Activated T-cell treated with anti-CD3 and anti-CD28 coated beads, Interleukin-2, amount 50 U/mL, for 4 hours (primary cell): ENCODE measurements at places on chromosomes 6 and 20. TPM values are rescaled to one million over a fixed set of nuclear protein-coding genes. Genes with fewer than 3 reads are reported as not detected.

- no peak for DNase-seq
These were observed 59.0 kb upstream of the TPD52L1 start for GRCh38 chr6:125094563-125094962.

The SYCP2L gene
- total RNA-seq = not detected

DNA sequence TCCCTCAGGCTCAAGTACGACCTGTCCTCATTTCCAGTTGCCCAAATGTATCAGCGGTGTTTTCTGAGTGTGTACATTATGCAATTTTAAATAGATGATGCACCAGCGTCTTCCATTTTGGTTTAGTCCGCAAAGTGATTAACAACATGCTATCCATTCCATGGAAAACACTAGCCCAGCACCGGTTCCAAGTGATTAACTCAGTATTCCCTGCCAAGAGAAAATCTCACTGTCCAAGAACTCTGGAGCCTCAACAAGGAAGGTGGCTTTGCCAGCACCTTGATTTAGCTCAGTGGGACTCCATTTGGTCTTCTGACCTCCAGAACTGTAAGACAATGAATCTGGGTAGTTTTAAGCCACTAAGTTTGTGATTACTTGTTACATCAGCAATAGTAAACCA, 107.2 kb downstream of the FOXC1 start:
- no peak for DNase-seq

DNA sequence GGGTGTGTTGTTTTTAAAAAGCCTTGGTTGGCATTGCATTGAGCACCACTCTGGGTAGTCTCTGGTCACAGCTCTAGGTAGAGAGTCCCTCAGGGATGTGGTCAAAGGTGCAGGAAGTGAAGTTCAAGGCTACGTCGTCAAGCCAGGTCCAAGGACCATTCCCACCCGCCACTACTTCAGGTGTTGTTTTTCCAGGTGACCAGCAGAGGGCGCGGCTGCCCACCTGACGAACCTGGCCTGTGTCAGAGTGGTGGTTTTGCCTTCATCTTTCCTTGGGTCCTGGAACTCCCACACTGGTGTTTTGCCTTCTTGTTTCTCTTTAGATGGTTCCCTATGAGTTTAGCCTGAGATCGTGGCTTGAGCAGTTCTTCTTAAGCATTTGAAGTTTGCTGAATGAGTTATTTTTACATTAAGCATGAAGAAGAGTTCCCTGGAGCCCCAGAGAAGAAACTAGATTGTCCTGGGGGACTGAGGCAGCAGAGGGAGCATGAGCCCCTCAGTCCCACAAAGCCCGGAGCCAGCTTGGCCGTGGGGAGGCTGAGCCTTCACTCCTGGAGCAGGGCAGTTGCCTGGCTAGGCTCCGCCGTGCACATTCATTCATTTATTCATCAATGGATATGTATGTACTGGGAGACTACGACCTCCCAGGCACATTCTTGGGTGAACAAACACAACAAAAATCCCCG, 5.6 kb upstream of the PHACTR3 start:
- no peak for DNase-seq

The HLA-DRB5 gene
- total RNA-seq = 1.1 TPM

- no peak for DNase-seq
These were observed 6.4 kb downstream of the TIAM2 start for GRCh38 chr6:155001482-155001881.

- no peak for DNase-seq
These were observed 81.4 kb upstream of the ARID1B start for GRCh38 chr6:156695742-156696141.

The SAMHD1 gene
- total RNA-seq = 32.3 TPM

DNA sequence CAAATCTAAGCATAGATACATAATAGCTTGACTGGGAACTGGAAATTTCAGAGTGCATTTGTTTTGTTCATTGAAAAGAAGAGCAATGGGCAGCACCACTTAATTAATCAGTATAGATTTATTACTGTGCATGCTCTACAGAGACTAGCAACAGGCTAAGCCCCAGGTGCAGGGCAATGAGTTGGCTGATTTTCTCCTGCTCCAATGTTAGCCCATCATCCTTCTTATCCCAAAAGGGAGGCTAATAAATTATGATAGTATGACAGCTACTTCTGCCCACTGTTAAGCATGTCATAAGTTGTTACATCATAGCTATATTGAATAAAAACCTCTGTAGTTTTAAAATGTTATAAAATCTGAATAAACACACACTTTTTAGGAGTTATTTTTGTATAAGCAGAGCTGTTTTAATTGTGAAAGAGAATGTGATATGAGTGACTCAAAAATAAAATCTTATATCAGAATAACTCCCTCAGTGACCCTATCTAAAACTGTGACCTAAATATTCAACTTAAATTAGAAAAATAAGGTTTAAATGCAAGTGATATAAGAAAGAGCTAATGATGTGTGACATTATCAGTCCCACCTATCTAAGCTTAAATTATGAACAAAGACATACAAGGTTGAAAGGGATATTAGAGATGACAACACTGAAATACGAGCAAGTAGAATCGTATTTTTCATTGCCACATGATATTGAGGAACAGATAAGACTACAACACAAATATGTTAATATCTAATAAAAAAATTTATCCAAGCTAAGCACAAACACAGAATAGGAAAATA, 967.3 kb upstream of the ADGRB3 start:
- no peak for DNase-seq

GRCh38 chr6:138543657-138544056, 44.4 kb upstream of the NHSL1 start:
- no peak for DNase-seq

DNA sequence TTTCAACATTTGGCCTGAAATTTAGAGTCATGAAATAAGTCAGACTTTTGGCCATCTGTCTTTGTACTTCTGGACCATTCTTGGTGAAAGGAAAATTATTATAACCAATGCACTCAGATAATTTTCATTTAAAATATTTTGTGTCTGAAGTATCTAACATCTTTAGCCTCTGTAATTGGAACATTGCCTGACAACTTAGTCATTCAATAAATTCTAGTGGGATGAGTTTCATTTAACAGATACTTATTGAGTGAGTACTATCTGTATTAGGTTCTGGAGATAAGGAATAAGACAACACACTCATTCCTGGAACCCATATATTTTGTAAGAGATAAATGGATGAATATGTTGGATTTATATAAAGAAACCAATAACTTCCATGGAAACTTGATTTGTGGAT, 536.0 kb downstream of the BCKDHB start:
- no peak for DNase-seq

DNA sequence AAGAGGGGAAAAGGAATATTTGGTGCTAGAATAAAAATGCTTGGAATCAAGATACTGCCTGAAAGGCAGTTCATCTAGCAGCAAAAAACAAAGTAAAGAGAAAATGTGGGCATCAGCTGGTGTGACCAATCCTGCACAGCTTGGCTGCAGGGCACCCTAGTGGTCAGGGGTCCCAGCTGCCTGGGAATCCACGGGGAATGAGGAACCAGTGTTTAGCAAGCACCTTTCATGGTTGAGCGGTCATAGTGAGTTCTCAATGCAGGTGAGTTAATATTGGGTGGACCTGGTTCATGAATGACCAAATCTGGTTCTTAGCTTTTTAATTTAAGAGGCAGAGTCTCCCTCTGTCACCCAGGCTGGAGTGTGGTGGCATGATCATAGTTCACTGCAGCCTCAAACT, 53.3 kb downstream of the CAP2 start:
- DNase-seq = no peak

The PSMB8 gene
- total RNA-seq = 327 TPM

DNA sequence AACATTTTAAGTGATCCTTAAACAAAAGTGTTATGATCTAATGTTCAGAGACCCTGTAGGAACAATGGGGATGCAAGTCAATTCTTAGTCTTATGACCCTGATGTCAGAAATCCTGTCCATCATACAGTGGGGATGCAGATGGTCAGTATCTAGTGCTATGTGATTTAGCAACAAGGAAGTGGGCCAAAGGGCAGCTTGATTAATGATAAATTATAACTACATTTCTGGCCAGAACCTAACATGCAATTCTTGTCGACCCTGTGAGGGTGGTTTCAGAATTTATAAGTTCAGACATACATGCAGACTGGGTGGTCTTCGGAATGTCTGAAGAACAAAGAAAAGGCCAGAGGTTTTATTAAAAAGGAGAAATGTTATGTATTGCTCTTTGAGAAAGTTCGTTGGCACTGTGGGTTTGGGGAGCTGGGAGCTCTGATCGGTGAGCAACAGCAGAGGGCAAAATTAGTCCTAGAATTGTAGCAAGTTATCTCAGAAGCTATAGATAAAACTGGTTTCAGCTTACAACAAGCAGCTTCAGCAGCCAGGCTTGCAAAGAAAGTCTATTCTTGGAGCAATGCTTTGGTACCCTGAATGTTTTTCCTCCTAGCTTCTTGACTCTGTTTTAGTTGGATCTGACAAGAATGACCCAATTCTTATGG, 50.8 kb downstream of the RPF2 start:
- DNase-seq = no peak

DNA sequence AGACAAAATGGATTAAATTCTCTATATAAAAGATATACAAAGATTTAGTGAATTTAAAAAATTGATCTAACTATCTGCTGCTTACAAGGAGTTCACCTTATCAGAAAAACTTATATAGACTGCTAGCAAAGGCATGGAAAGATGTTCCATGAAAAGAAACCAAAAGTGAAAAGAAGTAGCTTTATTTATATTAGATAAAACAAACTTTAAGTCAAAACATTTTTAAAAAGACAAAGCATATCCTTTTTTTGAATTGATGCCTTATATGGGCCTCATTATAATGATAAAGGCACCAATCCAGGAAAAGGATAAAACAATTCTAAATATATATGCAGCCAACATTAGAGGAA, 334.2 kb downstream of the MEI4 start:
- no peak for DNase-seq

The PAK5 gene
- not detected for total RNA-seq

GRCh38 chr6:11200356-11200755, 32.1 kb downstream of the NEDD9 start:
- no peak for DNase-seq
